ENCODE measurements at places on chromosomes 7 and 10.

DNA sequence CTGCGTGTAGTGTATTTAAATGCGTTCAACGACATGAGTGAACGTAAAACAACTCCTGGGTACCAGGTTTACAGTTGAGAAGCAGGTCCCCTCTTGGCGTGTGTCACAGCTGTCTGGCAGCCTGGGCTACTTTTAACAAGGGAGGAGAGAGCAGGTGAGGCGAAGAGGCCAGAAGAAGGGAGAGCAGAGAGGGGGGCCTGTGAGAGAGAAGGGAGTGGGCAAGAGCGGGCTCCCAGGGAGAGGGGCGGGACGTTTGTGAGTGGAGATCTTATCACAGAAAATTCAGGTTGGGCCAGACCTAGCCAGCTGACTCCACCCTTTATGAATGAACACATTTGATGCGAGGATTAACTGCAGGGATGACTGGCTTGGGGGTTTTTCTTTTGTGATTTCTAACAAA lies 154.0 kb downstream of the CAMK1D start:
- DNase-seq, result no peak

- DNase-seq, result peak; percentile 59
Observed at GRCh38 chr10:58755677-58756076, 243.0 kb downstream of the BICC1 start.

GRCh38 chr7:151435971-151436370 lies 4.0 kb downstream of the CRYGN start:
- DNase-seq, result no peak

GRCh38 chr10:96462606-96463151 lies 51.0 kb downstream of the TLL2 start:
- DNase-seq, result no peak

- DNase-seq, result no peak
Observed at GRCh38 chr7:6637544-6638229, 569 bp downstream of the ZNF316 start.

- peak; percentile 74 for DNase-seq
Observed at GRCh38 chr7:9488555-9488954, 1055.1 kb downstream of the NXPH1 start.

GRCh38 chr10:61822096-61822495 lies 79.4 kb upstream of the ARID5B start:
- DNase-seq, result no peak

DNA sequence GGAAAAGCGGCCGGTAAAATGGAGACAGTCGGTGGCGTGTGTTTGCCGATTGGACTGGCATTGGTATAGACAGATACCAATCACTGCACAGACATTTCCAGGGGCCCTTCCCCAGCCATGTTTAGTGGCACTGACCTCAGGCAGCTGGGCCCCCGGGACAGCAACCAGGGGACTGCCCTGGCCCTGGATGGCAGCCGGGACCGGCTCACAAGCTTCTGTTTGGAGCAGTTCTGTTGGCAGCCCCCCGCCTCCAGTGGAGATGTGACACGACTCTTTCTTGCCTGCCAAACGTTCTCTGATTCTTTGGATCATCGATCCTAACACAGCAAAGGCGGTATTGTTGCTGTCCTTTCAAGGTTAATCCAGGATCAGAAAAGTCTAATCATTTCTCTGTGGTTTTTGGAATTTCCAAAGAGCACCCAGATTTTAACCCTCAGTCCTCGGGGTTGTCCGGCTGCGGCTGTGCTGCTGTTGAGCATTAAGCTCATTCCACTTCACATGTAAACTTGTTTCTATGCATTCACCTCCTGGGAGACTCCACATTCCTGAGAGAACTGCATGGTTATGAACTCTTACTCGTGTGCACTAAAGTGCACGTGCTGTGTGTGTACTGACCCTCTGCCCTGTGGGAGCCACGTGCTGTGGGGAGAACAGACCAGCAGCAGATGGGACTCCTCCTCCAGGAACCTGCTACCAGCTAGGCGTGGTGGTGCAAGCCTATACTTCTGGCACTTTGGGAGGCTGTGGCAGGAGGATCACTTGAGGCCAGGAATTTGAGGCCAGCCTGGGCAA lies 46.0 kb downstream of the FOXK1 start:
- DNase-seq, result no peak

GRCh38 chr7:117068511-117069145 lies 115.3 kb downstream of the ST7 start:
- no peak for DNase-seq

DNA sequence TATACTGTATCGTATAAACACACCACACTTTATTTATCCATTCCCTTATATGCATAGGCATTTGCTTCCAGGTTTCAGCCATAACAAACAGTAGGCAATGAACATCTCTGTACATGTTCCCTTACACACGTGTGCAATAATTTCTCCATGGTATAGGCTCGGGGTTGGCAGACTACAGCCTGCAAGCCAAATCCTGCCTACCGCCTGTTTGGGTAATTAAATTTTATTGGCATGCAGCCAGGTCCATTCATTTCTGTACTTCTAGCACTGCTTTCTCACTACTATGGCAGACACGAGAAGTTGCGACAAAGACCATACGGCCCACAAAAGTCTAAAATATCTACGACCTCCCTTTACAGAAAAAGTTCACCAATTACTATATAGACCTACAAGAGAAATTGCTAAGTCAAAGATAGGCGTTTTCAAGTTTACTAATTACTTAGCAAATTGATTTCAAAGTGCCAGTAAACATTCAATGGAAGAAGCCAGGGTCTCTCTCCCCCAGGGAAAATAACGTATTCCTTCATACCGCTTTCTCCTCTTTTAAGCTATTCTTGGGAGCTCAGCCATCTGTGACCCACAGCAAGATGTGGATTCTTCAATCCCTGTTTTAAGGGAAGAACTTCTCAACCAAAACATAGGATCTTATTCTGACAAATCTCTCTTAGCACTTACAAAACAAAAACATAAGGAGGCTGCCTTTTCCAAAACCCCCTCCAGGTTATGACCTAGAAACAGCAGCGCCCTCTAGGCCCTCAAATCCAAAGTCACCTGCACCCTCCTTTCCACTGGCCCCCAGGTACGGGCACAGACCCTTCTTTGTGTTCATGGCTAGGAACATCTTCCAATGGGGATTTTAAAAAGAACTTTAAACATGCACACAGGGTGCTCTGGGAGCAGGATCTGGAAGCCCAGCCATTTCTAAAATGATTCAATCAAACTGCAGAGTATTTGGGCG lies 100.5 kb downstream of the FGFR2 start:
- DNase-seq, result no peak

DNA sequence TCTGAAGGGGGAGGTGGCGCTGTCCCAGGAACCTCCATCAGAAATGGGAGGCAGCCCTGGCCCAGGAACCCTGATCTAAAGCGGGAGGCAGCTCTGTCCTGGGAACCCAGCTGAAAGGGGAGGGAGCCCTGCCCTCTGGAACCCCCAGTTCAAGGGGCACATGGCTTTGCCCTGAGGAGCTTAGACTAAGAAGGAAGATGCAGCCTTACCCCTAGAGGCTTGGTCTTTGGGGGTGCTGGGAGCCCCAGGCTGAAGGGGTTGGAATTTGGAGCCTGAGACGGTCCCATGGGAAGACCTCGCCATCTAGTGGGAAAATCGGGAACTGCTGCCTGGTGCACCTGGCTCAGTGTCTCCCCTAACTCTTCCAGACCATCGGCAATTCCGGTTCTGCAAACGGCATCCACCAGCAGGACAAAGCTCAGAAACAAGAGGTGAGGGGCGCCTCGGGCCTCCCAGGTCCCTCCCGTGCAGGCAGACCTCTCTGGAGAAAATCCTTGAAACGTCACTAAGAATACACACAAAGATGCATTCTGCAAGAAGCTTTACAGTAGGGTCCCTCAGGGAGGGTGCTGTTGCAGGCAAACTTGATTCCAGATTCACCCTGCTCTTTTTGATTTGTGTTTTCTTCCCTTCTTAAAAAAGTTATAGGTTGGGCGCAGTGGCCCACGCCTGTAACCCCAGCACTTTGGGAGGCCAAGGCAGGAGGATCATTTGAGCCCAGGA lies 52.4 kb upstream of the GTF2IRD1 start:
- peak; percentile 15 for DNase-seq

GRCh38 chr7:57305192-57305748 lies 144.7 kb upstream of the ZNF716 start:
- DNase-seq, result no peak

- peak; percentile 12 for DNase-seq
Observed at GRCh38 chr10:36281831-36282331, 639.8 kb upstream of the FZD8 start.

DNA sequence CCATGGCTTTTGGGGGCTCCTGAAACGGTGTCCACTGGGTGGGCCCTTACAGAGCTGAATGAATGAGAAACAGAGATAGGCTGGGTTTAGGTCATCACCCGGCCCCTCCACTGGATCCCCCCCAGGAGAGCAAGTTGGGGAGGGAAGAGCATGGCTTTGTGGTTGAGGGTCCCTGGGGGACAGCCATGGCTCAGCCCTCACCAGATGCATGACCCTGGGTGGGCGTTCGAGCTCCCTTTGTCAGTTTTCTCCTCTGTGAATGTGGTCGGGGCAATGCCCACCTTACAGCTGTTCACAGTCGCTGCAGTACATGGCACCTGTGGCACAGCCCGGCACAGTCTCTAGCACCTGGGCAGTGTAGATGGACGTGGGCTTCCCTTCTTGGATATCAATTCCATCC lies 40.6 kb upstream of the CXCL12 start:
- no peak for DNase-seq

DNA sequence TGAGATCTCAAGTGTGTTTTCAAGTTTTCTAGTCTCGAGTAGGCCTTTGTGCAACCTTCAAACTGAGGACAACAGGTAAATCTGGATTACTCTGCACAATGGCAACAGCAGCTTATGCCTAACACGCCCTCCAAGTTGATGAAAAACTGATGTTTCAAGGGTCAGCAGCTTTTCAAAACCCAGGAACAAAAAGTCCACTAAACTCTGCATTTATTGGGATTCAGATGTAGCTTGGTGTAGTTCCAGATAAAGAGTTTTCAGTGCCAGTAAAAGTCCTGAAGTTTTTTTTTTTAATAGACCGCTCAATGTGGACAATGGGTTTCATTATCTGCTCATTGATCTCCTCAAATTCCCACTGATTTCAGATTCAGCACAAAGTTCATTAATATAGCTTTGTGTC lies 259.3 kb downstream of the GLI3 start:
- DNase-seq, result no peak

- DNase-seq, result no peak
Observed at GRCh38 chr7:151249732-151250072, 1.2 kb upstream of the SMARCD3 start.

DNA sequence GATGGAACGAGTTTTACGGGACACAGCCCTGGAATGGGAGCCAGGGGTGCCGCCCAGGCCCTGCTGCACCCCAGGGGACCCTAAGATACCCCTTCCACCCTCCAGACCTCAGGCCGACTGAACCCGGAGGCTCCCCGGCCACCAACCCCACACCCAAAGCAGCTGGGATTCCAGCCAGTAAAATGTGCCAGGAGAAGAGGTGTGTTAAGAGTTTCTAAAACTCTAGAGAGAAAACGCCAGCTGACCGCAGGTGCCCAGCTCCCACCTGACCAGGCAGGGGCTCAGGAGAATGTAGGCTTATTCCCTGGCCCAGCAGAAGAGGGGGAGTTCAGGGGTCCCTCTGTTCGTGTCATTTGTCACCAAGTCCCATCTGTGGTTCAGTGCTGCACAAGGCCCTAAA lies 17.5 kb downstream of the NUDT1 start:
- DNase-seq, result no peak

- no peak for DNase-seq
Observed at GRCh38 chr7:100582041-100582579, 3.8 kb downstream of the LRCH4 start.

DNA sequence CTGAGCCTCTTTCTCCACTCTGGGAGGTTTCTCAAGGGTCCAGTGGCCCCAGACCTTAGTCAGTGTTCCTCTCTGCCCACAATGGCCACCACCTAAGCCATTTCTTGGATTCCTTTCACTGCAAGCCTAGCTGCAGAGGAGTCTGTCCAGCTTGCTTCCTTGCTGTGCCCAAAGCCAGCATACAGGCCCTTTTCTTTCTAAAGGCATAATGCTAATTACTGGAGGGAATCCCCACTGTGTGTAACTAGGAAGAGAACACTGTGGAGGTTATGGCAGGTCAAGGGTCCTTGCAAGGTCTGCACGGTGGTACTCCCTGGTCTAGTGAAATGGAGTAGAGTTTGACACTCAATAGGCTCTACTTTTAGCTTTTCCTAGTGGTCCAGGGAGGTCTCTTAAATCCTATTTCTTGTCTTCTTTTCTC lies 70.4 kb upstream of the CC2D2B start:
- DNase-seq, result no peak

DNA sequence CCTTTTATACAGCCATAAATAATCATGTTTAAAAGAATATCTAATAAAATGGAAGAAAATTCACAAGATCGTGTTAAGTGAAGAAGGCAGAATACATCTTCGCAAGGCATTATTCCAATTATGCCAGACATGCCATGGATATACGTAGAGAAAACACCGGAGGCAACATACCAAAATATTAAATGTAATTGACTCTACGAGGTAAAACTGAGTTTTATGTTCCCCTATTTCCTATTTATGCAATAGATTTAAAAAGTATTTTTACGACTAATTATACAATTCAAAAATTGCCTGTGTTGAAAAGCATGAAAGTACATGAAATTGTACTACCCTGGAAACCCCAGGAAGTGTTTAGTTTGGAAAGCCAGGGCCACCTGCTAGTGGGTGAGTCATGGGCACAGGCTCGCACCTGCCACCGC lies 936 bp upstream of the REPIN1 start:
- DNase-seq, result no peak

DNA sequence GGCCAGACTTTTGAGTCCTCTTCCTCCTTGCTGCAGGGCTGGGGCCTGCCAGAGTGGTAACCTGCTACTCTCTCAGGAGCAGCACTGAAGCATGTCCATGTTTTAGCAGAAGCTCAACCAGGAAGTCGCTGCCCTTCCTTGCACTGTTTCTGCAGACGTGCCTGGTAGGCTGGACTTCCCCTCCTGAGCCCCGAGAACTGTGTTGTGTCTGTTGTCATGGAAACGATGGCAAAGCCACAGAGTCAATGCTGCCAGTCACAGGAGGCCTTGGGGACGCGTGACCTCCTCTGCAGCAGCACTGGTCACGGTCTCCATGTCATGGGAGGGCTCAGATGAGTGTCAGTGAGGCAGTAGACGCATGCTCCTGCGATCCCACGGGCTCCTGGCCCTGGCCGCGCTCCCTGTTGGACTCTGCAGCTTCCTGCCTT lies 145.5 kb downstream of the FANK1 start:
- no peak for DNase-seq

DNA sequence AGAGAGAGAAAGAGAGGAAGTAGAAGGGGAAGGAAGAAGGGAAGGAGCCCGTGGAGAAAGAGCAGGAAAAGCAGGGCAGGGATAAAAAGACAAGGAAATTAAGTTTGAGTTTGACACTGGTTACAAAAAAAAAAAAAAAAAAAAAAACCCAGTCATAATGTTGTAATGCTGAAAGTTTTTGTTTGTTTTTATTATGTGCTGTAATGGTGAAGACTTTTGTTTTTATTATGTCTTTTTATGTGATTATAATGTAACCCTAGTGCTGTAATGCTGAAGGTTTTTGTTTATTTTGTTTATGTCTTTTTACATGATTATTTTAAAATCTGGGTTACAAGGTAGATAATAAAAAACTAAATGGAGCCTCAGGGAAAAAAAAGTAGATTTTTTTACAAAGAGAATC lies 184.8 kb downstream of the SEMA3A start:
- DNase-seq, result no peak

All from fibroblast of skin of left biceps (primary cell).